ENCODE measurements at places on chromosomes 2 and 18. TPM values are rescaled to one million over a fixed set of nuclear protein-coding genes. Genes with fewer than 3 reads are reported as not detected.
A peak's percentile ranks its signal among the peaks of the same experiment; 100 is the strongest.

DNA sequence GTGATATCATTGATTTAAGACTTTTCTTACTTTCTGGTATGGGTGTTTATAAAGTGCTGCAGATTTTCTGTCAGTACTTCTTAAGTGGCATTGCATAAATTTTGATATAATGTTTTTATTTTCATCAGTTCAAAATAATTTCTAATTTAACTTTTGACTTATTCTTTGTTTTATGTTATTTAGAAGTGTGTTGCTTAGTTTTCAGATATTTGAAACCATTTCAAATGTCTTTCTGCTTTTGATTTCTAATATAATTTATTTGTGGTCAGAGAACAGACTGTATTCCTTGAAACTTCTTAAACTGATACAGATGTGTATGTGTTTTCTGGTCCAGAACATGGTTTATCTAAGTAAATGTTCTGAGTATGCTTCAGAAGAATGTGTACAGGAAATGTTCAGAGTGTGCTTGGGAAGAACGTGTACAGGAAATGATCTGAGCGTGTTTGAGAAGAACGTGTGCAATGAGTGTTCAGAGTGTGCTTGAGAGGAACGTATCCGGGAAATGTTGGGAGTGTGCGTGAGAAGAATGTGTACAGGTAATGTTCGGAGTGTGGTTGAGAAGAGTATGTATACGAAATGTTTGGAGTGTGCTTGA lies 265.7 kb upstream of the HS6ST1 start:
- no peak overlapping the region for H3K27ac ChIP-seq
- no peaks in the 10 kb centered on the region for H3K36me3 ChIP-seq
- no peaks in the 10 kb centered on the region for H3K27me3 ChIP-seq
- H3K4me1 ChIP-seq = no peaks in the 10 kb centered on the region
- no peak for DNase-seq
- H3K4me3 ChIP-seq = no peak overlapping the region

Gene ANKRD29
- 16.5 TPM for polyA plus RNA-seq

GRCh38 chr2:171878481-171878993 lies 15.5 kb downstream of the SLC25A12 start:
- DNase-seq = peak; percentile 16
- no peak overlapping the region for H3K4me3 ChIP-seq
- H3K36me3 ChIP-seq = peaks cover 6% of the 10 kb centered on the region

- H3K4me3 ChIP-seq = no peak overlapping the region
- DNase-seq = no peak
Measured at GRCh38 chr18:53689886-53690285, 534.6 kb downstream of the MBD2 start.

Gene SAG
- polyA plus RNA-seq = not detected

Gene DSG2
- polyA plus RNA-seq = 16.1 TPM

Gene HRH4
- polyA plus RNA-seq = not detected

DNA sequence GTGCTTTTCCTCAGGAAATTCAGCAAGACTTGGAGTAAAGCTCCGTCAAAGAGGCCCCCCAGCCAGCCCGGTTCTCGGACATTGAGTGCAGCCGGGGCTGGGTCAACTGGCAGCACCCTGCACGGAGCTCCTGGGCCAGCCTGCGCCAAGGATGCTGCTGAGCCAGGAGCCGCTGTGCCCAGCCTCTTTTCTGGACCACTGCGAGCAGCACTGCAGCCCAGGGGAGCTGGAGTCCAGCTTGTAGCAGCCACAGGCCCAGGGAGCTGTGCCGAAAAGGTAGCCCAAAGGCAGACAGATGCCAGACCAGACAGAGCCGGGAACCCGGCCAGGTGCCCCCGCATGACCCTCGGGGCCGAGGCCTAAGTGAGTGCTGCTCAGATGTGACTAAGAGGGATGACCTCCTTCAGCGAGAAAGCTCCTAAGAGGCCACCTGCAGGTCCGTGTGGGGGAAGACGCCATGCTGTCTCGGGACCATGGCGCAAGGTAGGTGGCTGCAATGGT lies 7.3 kb downstream of the CLHC1 start:
- no peak for DNase-seq
- no peak overlapping the region for H3K4me3 ChIP-seq
- H3K36me3 ChIP-seq = no peaks in the 10 kb centered on the region

Data from stomach (tissue), 19 donors.